ENCODE measurements at places on chromosomes 5 and 9.

DNA sequence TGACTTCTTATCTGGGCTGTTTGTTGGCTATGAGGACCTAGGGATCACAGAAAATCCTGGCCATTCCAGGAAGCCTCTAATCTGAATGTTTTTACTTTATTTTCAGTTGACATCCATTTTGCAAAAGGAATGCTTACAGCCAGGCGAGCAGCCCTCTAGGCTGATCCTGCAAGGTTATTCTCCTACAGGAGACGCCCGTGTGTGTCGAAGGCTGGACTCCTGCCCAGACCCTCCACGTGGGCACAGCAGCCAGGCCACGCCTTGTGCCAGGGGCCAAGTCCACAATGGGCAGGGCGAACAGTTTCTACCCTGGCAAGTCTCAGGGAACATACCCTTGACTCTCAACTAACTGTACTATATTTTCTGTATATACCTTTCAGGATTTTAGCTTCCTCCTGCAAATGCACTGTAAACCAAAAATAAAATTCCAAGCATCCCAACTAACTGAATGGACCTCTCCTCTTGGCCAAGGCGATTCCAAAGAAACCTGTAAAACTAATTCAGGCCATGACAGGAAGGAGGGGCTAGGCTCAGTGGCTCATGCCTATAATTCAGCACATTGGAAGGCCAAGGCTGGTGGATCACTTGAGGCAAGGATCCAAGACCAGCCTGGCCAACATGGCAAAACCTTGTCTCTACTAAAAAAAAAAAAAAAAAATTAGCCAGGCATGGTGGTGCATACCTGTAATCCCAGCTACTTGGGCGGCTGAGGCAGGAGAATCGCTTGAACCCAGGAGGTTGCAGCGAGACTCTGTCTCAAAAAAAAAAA, 5.7 kb downstream of the CMBL start:
- no peak for DNase-seq

- peak; percentile 73 for DNase-seq
Measured at GRCh38 chr9:112112519-112112918, 62.6 kb downstream of the SUSD1 start.

DNA sequence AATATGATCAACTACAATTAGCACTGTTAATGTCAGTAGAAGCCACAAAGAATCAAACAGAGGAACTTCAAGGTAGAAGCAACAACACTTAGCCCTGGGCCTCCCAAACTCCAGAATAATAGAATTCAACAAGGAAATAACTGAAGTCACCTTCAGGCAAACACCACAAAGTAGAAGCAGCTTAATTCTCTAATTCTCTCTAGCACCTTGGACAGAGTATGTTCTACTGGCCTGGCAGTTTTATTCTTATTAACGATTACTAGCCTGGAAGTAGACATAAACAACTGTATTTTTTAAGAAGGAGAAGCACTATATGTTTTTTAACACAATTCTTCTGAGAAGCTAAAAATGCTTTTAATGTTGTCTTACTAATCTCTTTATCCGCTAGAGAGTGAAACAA, 911.9 kb downstream of the DTWD2 start:
- no peak for DNase-seq

GRCh38 chr5:150024346-150024984, 23.9 kb downstream of the HMGXB3 start:
- DNase-seq, result no peak

DNA sequence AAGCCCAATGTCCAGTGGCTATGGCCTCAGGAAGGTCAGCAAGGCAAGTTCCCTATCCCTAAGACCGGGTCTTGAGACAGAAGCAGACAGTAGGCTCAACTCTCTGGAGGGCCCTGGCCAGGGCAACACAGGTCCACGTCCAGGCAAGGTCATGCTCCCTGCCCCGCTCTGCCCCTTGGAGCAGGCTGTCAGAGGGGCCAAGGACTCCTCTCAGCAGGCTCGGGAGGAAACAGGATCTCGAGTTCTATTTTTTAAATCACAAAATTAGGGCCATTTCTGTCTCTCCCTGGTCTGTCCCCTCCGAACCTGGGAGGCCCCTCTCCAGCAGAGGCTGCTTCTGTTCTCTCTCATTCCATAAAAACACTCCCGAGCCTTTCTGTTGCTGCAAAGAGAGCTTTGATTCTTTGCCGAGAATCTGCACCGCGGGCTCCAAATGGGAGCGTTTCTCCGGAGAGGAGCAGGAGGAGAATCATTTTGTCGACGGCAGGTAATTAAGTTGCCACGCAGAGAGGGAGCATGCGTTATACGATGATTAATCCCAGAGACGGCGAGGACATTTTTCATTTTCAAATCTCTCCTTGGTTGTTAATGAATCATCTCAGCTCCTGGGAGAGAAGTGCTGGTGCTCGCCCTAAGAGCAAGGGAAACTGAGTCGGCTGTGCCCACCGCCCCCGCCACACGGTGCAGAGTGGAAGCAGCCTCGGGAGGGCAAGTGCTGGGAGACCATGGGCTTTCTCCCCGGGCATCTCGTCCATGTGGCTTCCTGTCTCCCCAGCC, 24.5 kb upstream of the FCN1 start:
- no peak for DNase-seq

GRCh38 chr5:148063861-148064260, at the start of gene SPINK5:
TSS of gene SPINK5 (plus strand) at chr5:148063980. CDS start at chr5:148064045, 65 bp downstream.
- no peak for DNase-seq

GRCh38 chr9:78280982-78281668, 15.8 kb upstream of the PSAT1 start:
- peak; percentile 7 for DNase-seq

- DNase-seq, result no peak
Measured at GRCh38 chr5:2732850-2733249, 18.6 kb downstream of the IRX2 start.

GRCh38 chr9:136847826-136848392, 1.3 kb upstream of the PHPT1 start:
- DNase-seq, result no peak

GRCh38 chr9:15889555-15889954, 336.7 kb downstream of the CCDC171 start:
- DNase-seq, result no peak
